ENCODE measurements at places on chromosomes 6 and 20. TPM values are rescaled to one million over a fixed set of nuclear protein-coding genes. Genes with fewer than 3 reads are reported as not detected.
A peak's percentile ranks its signal among the peaks of the same experiment; 100 is the strongest.

DNA sequence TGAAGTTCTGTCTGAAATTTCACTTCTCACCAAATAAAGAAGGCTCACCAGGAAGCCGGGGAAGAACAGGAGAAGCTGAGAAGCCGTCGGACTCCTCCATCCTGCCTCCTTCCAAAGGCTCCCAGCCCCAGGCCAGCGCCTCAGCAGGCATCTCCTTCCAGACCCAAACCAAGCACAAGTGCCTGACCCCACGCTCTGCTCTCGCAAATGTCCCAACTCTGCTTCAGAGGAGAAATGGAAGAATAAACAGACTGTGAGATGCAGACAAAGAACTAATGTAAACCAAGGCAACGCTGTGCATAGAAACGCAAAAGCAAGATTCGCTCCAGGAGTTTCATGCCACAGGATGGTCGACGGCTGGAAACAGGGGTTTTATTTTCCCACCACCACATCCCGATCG lies 100.3 kb upstream of the EXOC2 start:
- H3K4me3 ChIP-seq = no peak overlapping the region
- H3K4me1 ChIP-seq = no peaks in the 10 kb centered on the region
- no peaks in the 10 kb centered on the region for H3K36me3 ChIP-seq
- DNase-seq = no peak

DNA sequence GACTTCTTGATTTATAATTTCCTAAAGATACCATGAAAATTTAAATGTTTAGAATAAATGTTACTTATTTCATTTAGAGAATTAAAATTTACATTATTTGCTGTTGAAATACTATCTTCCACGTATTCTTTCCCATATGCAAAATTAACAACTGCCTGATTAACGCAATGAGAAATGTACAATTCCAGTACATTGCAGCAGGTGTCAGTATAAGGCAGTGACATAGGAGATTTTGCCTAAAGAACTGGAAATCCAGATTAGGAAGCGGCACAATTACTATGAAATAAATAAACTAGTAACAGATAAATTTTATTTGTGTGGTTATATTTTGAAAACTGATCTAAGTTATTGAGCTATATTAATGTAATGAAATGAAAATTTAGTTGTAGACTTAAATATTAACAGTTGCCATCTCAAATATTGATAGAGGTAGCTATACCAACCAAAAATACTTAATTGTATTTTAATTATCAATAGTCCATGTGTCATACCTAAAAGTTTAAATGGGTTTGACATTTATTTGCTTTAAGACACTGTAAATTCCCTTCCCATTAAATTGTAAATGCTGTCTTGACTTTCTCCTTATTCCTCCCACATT lies 300.2 kb downstream of the UTRN start:
- no peaks in the 10 kb centered on the region for H3K4me1 ChIP-seq
- H3K4me3 ChIP-seq = no peak overlapping the region
- no peaks in the 10 kb centered on the region for H3K36me3 ChIP-seq
- DNase-seq = no peak
- H3K27me3 ChIP-seq = no peaks in the 10 kb centered on the region
- H3K27ac ChIP-seq = no peak overlapping the region

- no peak overlapping the region for H3K27ac ChIP-seq
- H3K4me1 ChIP-seq = no peaks in the 10 kb centered on the region
- no peak overlapping the region for H3K4me3 ChIP-seq
- no peaks in the 10 kb centered on the region for H3K27me3 ChIP-seq
- H3K36me3 ChIP-seq = no peaks in the 10 kb centered on the region
Observed at GRCh38 chr6:88867841-88868731, 95.3 kb downstream of the RNGTT start.

GRCh38 chr6:50846852-50847155 lies 28.1 kb downstream of the TFAP2B start:
- H3K27me3 ChIP-seq = peaks cover 44% of the 10 kb centered on the region
- no peaks in the 10 kb centered on the region for H3K36me3 ChIP-seq
- H3K4me3 ChIP-seq = no peak overlapping the region
- no peak overlapping the region for H3K27ac ChIP-seq

PNISR gene
- total RNA-seq = 104 TPM

BACH2 gene
- total RNA-seq = 4.2 TPM

THBS2 gene
- not detected for total RNA-seq

ARFGEF2 gene
- 39.9 TPM for total RNA-seq

TUBB2B gene
- 2.5 TPM for total RNA-seq

RAET1L gene
- 2.8 TPM for total RNA-seq

CPNE5 gene
- 0.40 TPM for total RNA-seq

BPI gene
- total RNA-seq = not detected

GRCh38 chr6:134880487-134881190 lies 69.3 kb downstream of the ALDH8A1 start:
- no peaks in the 10 kb centered on the region for H3K27me3 ChIP-seq
- DNase-seq = no peak
- H3K36me3 ChIP-seq = no peaks in the 10 kb centered on the region
- H3K4me3 ChIP-seq = no peak overlapping the region
- no peak overlapping the region for H3K27ac ChIP-seq
- no peaks in the 10 kb centered on the region for H3K4me1 ChIP-seq

DLK2 gene
- total RNA-seq = 3.6 TPM

- no peaks in the 10 kb centered on the region for H3K4me1 ChIP-seq
- no peaks in the 10 kb centered on the region for H3K36me3 ChIP-seq
- H3K27me3 ChIP-seq = peaks cover 90% of the 10 kb centered on the region
- no peak overlapping the region for H3K4me3 ChIP-seq
- DNase-seq = no peak
- H3K27ac ChIP-seq = no peak overlapping the region
Observed at GRCh38 chr20:37598575-37599342, 71.1 kb upstream of the BLCAP start.

GRCh38 chr6:160788806-160789205 lies 86.8 kb downstream of the PLG start:
- no peak for DNase-seq
- H3K27me3 ChIP-seq = 0 out of 2 replicates have a peak, but pooled peaks cover 4% of the 10 kb centered on the region
- peaks cover 23% of the 10 kb centered on the region for H3K4me1 ChIP-seq
- no peak overlapping the region for H3K4me3 ChIP-seq
- no peak overlapping the region for H3K27ac ChIP-seq

DNA sequence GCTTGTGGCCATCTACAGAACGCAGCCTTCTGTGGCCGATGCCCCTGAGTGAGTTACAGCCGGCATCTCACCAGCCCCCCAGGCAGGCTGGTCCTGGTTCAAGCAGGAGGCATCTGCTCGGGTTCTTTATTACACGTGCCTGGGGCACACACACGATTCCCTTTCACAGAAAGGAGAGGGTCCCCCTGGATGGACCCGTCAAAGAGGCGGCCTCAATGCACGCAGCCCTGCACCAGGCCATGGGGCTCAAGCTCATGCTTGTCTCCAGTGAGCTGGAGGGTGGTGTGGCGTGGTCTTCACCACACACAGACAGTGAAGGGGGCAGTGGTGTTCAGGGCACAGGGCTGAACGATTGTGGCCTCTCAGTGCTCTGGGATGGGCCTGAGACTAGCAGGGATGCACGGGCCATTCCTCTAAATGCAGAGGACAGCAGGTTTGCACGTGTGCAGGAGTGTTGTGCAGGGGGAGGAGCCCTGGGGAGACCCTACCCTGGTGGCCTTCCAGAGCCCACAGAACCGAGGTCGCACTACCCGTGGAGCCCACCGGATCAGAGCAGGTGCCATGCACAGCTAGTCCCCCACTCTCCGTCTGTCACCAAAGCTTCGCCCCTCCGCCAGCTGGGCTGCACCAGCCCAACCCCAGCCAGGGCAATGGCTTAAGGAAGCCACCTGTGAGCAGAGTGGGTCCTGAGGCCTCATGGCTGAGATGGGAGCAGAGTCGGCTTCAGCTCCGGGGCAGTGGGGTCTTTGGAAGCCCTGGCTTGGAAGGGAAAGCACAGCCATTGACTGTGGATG lies 23.1 kb downstream of the FRMD1 start:
- peaks cover 52% of the 10 kb centered on the region for H3K27me3 ChIP-seq
- no peak overlapping the region for H3K27ac ChIP-seq
- DNase-seq = no peak

DNA sequence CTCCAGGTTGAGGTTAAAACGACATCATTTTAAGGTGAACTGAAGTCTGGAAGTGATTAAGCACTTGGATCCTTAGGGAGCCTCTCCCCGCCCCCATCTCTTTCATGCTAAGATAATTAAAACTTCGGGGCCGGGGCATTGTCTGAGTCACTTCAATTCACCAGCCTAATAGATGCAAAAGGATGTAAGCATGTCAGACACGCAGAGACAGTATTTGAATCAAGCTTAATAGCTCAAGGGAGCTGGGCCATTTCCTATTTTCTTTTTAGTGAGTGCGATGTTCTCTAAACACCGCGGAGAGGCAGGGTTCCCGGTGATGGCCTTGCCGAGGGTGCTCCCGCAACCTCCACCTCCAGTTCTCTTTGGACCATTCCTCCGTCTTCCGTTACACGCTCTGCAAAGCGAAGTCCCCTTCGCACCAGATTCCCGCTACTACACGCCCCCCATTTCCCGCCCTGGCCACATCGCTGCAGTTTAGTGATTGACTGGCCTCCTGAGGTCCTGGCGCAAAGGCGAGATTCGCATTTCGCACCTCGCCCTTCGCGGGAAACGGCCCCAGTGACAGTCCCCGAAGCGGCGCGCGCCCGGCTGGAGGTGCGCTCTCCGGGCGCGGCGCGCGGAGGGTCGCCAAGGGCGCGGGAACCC lies 516 bp upstream of the IRF4 start:
- H3K27me3 ChIP-seq = peaks cover 42% of the 10 kb centered on the region
- no peak for DNase-seq
- H3K4me1 ChIP-seq = no peaks in the 10 kb centered on the region
- H3K36me3 ChIP-seq = no peaks in the 10 kb centered on the region
- no peak overlapping the region for H3K27ac ChIP-seq

VTA1 gene
- total RNA-seq = 29.5 TPM

GRCh38 chr6:113820761-113821160 lies 36.4 kb upstream of the MARCKS start:
- H3K36me3 ChIP-seq = no peaks in the 10 kb centered on the region
- no peak overlapping the region for H3K27ac ChIP-seq
- no peak for DNase-seq
- H3K4me3 ChIP-seq = no peak overlapping the region

OR2H1 gene
- not detected for total RNA-seq

GRCh38 chr20:58717278-58718091 lies 24.9 kb downstream of the NPEPL1 start:
- no peak overlapping the region for H3K4me3 ChIP-seq
- H3K36me3 ChIP-seq = no peaks in the 10 kb centered on the region
- H3K27me3 ChIP-seq = peaks cover 43% of the 10 kb centered on the region
- no peak overlapping the region for H3K27ac ChIP-seq

DNA sequence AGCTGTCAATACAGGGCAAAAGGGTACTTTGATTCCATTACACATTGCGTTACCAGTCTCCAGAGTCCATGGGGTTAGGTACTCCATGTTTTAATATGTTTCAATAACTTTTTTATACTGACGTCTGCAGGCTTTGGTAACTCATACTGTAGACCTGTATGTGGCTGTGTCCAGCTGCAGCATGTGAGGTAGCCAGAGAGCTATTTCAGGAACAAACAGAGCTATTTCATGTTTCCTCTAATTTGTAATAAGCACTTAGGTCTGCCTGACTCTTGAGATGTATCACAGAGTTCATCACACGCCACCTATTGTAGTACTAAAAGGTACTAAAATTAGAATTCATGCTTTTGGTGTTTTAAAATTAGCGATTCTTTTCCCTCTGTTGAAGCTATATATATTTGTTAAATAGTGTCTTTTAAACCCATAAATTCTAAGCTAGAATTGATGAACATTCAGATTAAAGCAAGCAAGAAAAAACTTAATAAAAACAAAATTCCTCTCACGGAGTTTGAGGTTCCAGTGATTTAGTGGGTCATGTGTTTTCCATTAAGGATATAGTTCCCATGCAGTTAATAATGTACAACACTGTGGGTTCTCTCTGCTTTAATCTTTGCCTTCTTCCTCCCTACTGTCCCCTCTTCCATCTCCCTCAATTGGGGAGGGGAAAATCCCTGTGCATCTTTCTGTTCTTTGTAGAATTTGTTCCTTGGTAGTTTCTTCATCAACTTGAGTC lies 37.0 kb downstream of the FOXO3 start:
- H3K27me3 ChIP-seq = no peaks in the 10 kb centered on the region
- H3K4me3 ChIP-seq = no peak overlapping the region
- DNase-seq = no peak
- H3K27ac ChIP-seq = no peak overlapping the region
- no peaks in the 10 kb centered on the region for H3K36me3 ChIP-seq

GRCh38 chr6:79250107-79250514 lies 15.6 kb upstream of the HMGN3 start:
- no peak for DNase-seq
- H3K4me3 ChIP-seq = no peak overlapping the region
- H3K4me1 ChIP-seq = no peaks in the 10 kb centered on the region
- H3K36me3 ChIP-seq = no peaks in the 10 kb centered on the region
- H3K27me3 ChIP-seq = no peaks in the 10 kb centered on the region

GRCh38 chr20:45892828-45893500 lies 1.8 kb downstream of the CTSA start:
- peaks cover 22% of the 10 kb centered on the region for H3K36me3 ChIP-seq
- peaks cover 14% of the 10 kb centered on the region for H3K4me1 ChIP-seq
- H3K27me3 ChIP-seq = no peaks in the 10 kb centered on the region
- DNase-seq = no peak
- H3K27ac ChIP-seq = no peak overlapping the region

RCAN2 gene
- total RNA-seq = 0.44 TPM

ADGRF5 gene
- 40.0 TPM for total RNA-seq

DNA sequence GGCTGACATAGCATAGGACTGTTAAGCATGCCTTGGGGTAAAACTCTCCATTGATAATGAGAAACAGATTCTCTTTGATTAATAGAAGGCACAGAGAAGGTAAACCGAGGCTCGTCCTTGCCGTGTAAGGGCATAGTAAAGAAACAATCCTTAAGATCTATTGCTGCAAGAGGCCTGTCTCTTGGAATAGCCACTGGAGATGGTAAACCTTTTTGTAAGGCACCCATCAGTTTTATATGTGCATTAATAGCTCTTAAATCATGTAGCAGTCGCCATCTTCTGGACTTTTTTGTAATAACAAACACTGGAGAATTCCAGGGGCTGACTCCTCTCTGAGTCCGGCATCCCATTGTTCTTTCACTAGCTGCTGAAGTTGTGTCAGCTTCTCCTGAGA lies 8.4 kb upstream of the ABHD12 start:
- no peaks in the 10 kb centered on the region for H3K27me3 ChIP-seq
- peak; percentile 52 for DNase-seq
- no peaks in the 10 kb centered on the region for H3K36me3 ChIP-seq
- no peak overlapping the region for H3K27ac ChIP-seq
- no peak overlapping the region for H3K4me3 ChIP-seq
- peaks cover 25% of the 10 kb centered on the region for H3K4me1 ChIP-seq

MRPS18A gene
- 49.1 TPM for total RNA-seq

CAGE1 gene
- 0.13 TPM for total RNA-seq

Data from PC-9 (cell line).